ENCODE measurements at places on chromosomes 6 and 20.

- no peak for DNase-seq
Observed at GRCh38 chr20:41534170-41534569, 84.0 kb downstream of the CHD6 start.

DNA sequence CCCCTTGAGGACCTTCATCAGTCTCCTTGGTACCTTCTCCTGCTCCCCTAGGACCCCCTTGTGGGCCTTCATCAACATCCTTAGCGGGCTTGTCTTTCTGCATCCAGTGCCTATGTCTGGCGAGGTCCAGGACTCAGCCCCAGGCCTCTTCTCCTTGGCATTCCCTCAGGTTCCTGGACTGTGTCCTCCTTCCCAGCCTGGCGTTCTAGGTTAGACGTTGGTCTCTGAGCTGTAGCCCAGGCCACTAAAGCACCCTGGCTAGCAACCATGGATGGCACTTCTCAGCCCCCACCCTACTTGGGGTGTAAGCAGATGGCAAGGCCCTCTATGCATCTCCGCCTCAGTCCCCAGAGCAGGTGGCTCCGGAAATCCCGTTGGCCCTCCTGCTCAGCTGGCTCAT, 51.5 kb upstream of the NNAT start:
- no peak for DNase-seq

GRCh38 chr20:59962155-59962554, 3.9 kb downstream of the CDH26 start:
- DNase-seq: no peak

- no peak for DNase-seq
Observed at GRCh38 chr20:60513141-60513540, 554.9 kb downstream of the CDH26 start.

- DNase-seq: no peak
Observed at GRCh38 chr6:111781041-111781708, 92.1 kb downstream of the FYN start.

DNA sequence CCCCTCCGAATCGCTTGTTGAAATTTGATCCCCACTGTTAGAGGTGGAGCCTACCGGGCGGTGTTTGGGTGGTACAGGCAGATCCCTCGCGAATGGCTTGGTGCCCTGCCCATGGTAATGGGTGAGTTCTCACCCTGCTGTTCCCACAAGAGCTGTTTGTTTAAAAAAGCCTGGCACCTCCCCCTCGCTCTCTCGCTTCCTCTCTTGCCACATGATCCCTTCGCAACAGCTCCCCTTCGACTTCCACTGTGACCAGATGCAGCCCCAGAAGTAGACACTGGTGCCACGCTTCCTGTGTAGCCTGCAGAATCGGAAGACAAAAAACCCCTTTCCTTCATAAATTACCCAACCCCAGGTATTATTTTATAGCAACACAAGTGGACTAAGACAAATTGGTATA, 292.2 kb upstream of the QKI start:
- DNase-seq: no peak

GRCh38 chr20:12056839-12057238, 139.1 kb downstream of the BTBD3 start:
- DNase-seq: no peak

DNA sequence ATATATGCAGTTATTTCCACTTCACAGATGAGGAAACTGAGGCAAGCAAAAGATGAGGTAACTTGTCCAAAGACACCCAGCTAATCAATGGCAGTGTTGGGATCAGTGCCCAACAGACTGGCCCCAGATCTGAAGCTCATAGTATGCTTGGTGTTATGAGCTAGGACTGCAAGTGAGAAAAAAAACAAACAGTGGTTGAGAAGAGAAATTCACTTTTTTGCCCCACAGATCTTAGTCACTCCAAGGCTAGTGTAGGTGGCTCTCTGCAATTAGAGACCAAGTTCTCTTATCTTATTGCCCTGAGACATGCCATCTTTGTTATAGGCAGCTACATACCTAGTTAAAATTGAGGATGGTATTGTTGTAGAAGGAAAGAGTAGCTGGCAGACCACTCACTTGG, 16.3 kb downstream of the PLEKHG1 start:
- DNase-seq: no peak

GRCh38 chr6:14366872-14367271, 249.3 kb downstream of the CD83 start:
- DNase-seq: no peak

DNA sequence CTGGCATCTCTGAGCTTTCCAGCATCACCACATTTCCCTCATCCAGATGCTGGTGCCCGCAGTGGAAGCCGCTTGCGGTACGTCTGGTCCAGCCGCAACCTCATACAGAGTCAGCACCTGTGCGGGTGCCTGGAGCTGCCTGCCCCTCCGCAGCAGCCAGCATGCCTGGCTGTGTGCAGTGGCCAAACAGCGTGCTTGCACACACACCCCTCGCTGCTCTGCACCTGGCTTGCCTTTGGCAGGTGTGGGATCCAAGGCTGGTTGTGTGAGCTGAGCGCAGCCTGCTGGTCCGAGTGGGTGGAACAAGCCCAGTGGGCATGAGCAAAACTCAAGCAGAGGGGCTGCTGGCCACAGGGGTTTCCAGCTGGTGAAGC, 3.1 kb upstream of the HINT3 start:
- no peak for DNase-seq

GRCh38 chr6:66328200-66328599, 621.2 kb upstream of the EYS start:
- DNase-seq: no peak

DNA sequence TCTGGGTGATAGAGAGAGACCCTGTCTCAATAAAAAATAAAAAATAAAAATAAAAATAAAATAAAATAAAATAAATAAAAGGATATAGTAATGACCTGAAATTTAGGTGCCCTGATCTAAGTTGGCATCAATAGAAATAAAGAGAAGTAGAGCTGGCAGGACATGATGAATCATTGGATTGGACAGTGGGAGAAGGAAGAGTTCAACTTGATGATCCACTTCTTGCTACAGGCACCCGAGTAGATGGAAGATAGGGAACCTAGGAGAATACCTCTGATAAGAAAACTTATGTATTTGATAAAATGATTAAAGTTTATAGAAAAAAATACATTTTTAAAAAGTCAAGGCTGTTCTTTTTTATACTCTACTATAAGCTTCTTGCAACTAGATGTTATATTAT, 79.0 kb downstream of the ADTRP start:
- no peak for DNase-seq

DNA sequence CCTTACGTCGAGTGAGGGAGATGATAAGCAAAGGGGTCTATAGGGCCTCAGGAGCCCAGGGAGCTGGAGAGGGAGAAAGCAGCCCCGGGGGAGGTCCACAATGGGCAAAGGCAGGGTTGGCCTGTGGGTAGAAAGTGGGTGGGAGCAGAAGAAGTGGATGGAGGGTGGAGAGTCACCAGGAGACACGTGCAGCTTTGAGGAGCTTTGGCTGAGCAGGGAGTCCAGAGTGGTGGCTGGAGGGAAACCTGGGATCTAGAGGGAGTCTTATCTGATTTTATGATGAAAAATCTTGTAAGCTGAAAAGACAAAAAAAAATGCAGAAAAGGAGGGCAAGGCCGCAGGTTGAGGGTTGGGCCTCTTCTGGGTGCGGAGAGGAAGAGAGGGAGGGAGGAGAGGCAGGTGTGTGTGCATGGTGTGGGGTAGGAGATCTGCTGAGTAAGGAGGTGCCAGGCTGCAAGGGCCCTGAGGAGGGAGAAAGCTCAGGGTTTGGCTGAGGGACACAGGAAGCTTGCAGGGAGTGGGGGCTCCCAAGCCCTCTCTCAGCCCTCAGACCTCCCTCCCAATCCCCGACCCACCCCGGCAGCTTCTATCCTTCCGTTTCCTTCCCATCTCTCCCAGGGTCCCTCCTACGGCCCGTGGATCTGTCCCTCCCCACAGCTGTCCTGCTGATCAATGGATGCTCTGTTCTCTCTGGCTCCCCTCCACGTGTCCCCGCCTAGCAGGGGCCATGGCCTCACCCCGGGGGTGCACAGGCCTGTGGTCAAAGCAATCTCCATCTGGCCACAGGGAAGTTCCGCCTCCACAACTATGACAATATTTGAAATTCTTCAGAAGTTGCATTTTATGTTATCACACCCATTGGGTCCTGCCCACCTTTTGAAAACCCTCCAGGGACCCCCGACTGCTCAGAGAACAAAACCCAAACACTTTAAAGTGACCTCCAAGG, 17.1 kb upstream of the BPI start:
- no peak for DNase-seq

DNA sequence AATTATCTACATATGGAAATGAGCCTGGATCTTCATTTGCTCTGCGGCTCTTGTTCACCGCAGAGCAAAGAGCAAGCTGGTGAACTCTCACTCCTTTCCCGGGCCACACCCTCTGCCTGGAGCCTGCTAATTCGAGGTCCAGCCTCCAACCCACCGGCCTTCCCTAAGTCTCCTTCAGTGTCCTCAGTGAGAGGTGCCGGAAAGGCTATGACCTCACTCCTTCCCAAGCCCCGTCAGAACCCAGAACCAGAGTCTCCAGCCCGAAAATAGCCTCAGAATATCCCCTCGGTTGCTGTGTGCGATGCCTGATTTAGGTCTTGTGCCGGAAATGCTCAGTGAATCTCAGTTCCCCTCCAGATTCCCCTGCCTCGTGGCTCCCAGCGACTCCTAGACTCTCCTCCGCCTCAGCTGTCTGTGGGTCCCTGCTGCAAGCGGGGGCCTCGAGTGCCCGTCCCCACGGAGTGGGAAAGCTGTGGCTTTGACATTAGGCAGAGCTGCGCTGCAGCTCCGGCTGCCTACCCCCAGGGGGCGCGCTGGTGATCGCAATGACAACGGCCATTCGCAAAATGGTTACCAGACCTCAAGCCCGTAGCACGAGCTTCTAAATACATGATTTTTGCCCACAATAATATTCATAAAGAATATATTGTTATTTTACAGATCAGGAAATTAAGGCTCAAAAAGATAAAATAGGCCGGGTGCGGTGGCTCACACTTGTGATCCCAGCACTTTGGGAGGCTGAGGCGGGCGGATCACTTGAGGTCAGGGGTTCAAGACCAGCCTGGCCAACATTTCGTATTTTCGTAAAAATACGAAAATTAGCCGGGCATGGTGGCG, 4.1 kb upstream of the BNIP5 start:
- peak; percentile 64 for DNase-seq

DNA sequence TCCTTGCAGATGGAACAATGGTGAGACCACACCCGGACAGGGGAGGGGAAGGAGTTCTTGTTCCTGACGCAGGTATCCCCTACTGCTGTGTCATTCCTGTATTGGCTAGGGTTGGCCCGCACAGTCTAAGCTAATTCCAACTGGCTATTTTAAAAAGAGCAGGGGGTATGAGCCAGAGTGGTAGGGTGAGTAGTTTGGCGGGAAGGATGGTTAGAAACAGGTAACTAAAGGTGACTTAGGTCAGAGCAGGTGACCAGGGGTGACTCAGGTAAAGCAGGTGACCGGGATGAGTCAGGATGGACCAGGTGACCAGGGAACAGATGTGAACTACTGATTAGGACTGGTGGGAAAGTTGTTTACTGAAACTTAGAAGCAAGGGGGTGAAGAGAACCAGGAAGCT, 58.0 kb downstream of the ZNF292 start:
- no peak for DNase-seq

DNA sequence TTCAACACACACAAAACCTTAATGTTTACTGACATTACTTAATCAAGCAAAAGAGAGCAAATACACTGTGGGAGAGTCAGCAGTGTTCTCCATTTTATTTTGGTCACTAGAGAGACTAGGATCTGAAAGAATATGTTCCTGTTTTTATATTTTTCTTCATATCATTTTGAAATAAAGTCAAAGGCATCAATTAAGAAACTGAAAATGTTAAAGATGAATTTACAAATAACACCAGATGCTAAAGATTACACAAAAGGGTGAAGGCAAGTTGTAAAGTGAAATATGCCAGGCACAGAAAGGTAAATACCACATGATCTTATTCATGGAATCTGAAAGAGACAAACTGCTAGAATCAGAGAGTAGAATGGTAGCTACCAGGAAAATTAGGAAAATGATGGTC, 60.3 kb upstream of the FABP7 start:
- DNase-seq: no peak

GRCh38 chr20:24762791-24763350, 186.2 kb upstream of the CST7 start:
- no peak for DNase-seq

DNA sequence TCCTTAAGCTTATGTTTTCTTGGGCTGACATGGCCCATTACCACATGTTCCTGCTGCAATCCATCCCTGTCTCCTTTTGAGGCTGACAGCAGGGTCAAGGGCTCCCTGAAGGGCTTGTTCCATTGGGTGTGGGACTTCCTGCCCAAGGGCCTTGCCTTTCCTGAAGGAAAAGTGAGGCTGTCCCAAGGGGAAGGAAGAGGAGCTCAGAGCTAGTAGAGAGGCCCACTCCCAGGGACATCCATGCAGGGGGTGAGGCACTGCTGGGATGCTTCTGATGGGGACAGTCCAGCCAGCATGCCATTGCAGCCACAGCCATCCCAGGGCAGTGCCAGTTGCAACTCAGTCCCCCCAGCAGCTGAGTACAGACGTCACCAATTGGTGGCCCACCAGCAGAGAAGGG, 138.4 kb upstream of the FOXA2 start:
- no peak for DNase-seq

All from GM18507 (cell line).